Stimulated activated CD4-positive, alpha-beta T cell treated with anti-CD3 and anti-CD28 coated beads, Interleukin-15, amount 100 ng/mL, for 48 hours (primary cell): ENCODE measurements at places on chromosomes 3 and 15.

DNA sequence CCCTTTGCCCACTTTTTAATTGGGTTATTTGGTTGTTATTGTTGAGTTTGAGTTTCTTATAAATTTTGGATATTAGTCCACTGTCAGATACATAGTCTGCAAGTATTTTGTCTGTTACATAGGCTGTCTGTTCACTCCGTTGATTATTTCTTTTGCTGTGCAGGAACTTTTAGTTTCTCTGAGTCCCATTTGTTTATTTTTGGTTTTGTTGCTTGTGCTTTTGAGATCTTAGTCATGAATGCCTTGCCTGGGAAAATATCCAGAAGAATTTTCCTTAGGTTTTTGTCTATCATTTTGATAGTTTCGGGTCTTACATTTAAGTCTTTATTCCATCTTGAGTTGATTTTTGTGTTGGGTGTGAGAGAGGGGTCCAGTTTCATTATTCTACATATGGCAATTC, 254.5 kb downstream of the NLGN1 start:
- DNase-seq = no peak

DNA sequence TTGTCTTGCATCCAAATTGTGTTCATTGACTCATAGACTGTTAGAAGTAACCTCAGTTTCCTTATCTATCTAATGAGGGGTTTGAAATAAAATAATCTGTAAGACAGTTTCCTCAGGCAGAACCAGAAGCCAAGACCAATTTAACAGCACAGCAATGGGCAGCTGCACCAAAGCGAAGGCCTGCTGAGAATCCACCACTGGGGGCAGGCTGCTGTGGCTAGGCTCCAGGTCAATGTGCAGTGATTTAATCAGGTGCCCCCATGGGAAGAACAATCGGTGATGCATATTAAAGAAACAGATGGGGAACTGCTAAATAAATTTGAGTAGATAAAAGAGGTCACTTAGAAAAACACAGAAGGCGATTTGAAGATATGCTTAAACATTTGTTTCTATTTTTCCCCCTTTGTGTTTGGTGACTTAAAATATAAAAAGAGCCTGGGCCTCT, 28.0 kb upstream of the TMOD3 start:
- no peak for DNase-seq

DNA sequence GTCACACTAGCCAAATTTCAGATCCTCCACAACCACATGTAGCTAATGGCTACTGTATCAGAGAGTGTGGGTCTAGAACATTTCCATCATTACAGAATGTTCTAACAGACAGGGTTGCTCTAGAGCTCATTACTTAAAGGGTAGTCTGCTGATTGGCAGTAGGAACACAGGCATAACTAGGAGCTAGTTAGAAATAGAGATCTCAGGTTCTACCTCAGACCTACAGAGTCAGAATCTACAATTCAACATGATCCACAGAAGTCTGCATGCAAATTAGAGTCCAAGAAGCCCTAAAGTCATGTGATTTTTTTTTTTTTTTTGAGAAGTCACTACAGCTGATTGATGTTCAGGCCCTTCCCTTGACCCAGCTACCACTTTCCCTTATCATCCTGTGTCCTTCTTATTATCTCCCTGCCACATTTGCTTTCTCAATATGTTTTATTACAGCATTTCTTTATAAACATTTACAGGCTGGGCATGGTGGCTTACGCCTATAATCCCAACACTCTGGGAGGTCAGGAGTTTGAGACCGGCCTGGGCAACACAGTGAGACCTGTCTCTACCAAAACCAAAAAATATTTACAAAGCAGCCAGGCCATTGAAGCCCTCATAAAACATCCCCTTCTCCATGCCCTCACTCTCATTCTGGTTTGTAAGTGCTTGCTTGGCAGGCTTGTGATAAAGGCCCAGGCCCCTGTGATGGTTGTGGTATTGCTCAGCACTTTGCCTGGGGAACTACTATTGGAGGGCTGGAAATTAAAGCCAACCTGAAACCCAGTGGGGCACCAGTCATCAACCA, 3.8 kb upstream of the ABHD5 start:
- no peak for DNase-seq

GRCh38 chr3:14487086-14487485, 53.1 kb downstream of the GRIP2 start:
- no peak for DNase-seq

DNA sequence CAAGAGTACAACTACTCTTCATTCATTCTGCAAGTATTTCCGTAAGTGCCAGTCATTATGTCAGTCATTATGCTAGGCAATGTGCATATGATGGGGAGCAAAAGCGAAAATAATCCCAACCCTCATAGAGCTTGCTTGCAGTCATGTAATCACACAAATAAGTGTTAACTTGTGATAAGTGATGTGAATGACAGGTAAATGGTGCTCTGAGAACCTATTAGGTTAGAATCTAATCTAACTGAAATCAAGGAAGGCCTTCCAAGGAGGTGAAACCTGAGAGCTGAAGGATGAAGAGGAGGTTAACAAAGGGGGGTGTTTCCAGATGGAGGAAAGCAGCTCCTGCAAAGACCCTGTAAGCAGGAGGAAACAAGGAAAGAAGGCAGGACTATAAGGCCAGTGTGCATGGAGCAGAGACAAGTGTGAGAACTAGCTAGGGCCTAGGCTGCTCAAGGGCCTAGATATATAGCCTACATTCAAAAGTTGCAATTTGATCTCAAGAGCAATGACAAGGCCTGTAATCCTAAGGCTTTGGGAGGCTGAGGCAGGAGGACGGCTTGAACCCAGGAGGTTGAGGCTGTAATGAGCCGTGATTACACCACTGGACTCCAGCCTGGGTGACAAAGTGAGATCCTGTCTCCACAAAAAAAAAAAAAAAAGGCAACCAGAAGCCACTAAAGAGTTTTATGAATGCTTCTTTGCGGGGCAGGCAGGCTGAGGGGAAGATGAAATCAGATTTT, 5.3 kb downstream of the PTPN9 start:
- no peak for DNase-seq

GRCh38 chr3:158489181-158489580, 81.8 kb upstream of the MLF1 start:
- no peak for DNase-seq

- no peak for DNase-seq
Observed at GRCh38 chr3:64224826-64225610, at the start of gene PRICKLE2. Gene PRICKLE2 (minus strand): TSS chr3:64225466. CDS start chr3:64198927, 26,539 bp downstream.

- no peak for DNase-seq
Observed at GRCh38 chr3:116034086-116034485, 410.8 kb downstream of the GAP43 start.

GRCh38 chr15:60751985-60752952, 273.3 kb upstream of the ICE2 start:
- no peak for DNase-seq

DNA sequence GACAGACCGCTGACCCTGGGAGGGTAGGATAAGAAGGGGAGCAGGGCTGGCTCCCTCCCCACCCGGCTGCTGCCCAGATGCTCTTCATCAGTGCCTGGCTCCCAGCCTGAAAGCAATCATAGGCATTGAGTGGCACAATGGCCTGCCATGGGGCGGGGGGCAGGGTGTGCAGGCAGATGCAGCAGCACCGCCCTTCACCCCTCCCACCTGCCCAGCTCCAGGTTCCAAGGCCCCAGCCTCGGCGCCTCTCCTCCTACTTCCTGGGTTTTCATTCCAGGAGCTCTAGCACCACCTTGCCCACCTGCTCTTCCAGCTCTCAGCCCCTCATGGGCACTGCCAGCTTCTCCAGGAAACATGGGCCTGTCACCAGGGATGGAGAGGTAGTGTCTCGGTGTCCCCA, 101.7 kb downstream of the MEGF11 start:
- no peak for DNase-seq

GRCh38 chr15:99145005-99145404, 40.1 kb downstream of the SYNM start:
- no peak for DNase-seq

GRCh38 chr3:19994796-19995195, 17.3 kb downstream of the PP2D1 start:
- DNase-seq = no peak

DNA sequence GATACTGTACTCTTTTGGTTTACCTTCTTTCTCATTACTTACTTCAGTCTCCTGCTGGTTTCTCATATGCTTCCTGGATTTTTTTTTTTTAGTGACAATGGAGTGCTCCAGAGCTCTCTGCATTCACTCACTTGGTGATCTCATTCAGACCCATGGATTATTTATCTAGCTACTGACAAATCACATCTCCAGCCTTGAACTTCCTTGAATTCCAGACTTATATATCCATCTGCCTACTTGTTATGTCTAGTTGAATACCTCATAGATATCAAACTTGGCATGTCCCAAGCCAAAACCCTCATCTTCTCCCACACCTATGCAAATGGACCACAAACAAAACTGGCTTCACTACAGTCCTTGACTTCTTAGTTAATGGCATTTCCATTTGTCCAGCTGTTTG, 234.7 kb upstream of the ZPLD1 start:
- DNase-seq = no peak

GRCh38 chr3:182717216-182717615, 76.1 kb upstream of the ATP11B start:
- no peak for DNase-seq

- DNase-seq = peak; percentile 7
Observed at GRCh38 chr15:39685999-39686613, 96.5 kb downstream of the FSIP1 start.

DNA sequence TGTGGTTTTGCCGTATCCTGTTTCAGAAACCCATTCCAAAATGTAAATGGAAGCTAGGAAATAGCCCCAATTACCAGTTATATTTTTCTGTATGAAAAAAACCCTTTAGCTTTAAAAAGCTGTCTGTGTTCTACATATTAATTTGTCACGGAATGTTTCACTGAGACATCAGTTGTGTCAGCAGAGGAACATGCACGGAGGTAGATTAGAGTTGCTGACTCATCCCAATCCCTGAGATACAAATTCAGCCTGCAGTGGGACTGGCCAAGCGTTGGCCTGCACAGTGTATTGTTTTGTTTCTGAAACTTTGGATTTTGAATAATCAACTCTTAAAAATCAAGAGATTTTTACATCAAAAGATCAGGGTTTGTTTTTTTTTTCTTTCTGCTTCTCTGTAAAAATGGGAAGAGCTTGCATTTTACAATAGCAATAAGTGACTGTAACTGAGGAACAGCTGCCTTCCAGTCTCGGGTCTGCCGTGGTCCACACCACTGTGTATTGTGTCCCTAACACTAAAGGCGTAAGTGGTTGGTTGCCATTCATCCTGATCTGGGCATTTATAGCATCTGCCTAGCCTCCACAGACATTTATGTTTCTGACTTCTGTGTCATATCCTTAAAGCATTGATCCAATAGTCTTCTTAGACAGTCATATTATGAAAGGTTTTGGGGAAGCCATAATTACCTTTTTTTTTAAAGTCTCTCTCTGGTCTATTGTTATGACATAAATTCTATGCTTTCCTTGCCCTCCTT, 218.1 kb downstream of the ADAMTSL3 start:
- no peak for DNase-seq

GRCh38 chr3:117885011-117885441, 1149.6 kb downstream of the IGSF11 start:
- no peak for DNase-seq

DNA sequence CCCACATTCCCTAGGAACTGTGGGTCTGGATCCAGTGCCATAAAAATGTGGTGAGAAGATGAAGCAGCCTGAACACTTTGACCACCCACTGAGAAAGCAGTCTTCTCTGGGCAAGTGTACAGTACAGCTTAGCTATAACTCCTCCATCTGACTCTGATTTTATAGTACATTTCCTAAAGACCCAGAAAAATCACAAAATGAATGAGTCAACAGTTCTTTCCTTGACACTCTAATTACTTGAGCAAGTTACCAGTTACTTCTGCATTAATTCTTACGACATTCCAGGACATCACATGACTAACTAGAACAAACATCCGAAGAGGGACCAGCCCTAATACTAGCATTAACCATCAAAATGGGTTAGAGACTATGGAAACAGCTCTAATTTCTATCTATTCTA, 148.1 kb upstream of the PEX5L start:
- DNase-seq = no peak

- no peak for DNase-seq
Observed at GRCh38 chr15:81111510-81112470, 22.3 kb upstream of the CFAP161 start.

DNA sequence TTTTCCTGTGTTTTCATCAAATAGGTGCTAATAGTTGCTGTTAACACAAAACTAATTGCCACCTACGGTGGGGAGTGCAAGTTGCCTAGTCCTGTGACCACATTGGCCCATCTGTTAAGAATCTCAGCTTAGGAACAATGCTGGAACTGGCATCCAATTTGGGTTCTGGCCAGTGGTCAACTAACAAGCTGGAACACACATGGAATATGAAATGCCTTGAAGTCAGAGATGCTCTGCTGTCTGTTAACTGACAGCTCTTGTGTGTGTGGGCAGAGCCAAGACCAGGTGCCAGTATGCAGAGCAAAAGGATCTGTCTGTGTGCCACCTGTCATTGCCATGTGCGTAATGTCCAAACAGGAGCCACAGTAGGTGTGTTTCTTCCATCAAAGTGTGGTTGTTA, 460.8 kb downstream of the ROBO2 start:
- DNase-seq = no peak

DNA sequence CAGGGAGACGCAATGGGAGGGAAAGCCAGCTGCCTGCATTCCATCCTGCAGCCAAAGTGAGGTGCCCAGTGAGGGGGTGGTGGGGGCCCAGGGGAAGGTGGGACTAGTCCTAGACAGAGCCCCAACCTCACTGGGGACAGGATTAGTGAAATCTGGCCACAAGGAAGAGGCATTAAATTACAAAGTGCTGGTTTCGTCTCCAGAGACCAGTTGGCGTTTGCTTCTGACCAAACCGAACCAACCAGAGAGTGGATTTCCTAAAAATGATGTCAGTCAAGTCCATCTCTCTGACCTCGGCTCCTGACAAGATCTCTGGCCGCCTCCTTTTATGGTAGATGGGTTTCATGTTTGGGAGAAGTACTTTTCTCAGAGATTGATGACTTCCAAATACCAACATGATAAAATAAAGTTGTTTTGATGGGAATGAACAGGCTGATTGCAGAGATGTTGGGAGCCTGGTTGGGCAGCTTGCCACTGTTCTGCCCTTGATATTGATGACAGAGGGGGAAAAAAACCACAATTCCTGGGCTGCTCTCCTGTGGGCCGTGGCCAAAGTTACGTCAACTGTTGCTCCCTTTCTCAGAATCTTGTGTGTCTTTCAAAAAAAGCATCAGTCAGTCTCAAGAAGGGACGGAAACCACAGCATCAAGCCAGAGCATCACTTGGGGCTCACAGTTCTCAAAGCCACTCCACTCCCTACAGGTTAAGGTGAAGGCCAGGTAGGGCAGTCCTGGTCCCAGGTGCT, 24.6 kb downstream of the ITGA11 start:
- no peak for DNase-seq

DNA sequence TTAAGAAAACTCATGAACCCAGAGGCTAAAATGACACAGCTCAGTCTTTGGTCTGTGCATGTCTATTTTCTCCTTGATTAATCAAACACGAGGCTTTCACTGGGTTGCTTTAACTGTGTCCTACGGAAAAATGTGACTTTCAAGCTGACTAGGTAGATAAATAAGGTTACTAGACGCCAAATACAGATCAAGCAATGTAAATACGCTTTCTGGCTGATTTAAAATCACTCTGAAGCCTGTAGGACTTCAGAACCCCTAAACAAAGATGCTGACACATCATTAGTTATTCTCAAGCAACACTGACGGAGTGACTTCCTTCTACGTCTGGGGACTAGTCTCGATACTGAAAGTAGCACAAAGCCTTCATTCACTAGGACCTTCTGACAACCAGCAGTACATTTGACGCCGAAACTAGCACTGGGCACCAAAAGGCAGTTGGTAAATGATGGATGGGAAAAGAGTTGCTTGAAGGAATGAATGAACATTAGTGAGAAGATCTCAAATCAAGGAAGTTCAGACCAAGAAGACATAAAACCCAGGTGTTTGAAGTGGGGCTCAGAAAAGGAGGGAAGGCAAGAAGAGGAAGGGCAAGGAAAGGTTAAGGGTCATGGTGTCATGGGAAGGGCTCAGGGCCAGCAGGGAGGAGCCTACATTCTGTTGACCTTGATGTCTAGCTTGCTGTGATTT, 67.1 kb upstream of the CDV3 start:
- DNase-seq = no peak
